Fibroblast of lung (primary cell): ENCODE measurements at places on chromosomes 1 and 21. TPM values are rescaled to one million over a fixed set of nuclear protein-coding genes. Genes with fewer than 3 reads are reported as not detected.

The TNFRSF8 gene
- total RNA-seq: 0.26 TPM in 1 of 2 replicates, not detected in the other

The IVL gene
- not detected in 2 replicates for total RNA-seq

DNA sequence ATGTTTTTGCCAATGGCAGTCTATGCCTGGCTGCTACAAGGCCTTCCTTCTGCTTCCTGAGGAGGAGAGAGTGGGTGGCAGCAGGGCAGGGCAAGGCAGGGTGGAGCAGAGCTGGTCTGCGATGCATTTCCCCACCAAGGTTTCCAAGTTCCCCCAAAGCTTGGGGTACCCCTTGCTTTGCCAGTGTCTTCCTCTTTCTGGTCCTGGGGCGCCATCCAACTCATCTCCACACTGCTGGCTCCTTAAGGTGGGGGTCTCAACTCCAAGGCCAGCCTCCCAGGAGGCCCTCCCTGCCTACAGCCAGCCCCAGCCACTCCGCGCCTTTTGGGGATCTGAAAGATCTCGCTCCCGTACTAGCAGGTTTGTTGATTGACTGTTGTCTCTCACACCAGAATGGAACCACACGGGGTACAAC is 3.9 kb upstream of the SKI start:
- no peak for DNase-seq

The SPATA21 gene
- total RNA-seq: not detected in 2 replicates

- peak; percentile 91 for DNase-seq
These were observed 30.0 kb downstream of the PRKACB start for GRCh38 chr1:84174051-84174556.

The PBX1 gene
- total RNA-seq: 39.8 and 46.7 TPM in 2 replicates

The NPPB gene
- total RNA-seq: not detected in 2 replicates

- DNase-seq: peak; percentile 87
These were observed 159.8 kb downstream of the TGFBR3 start for GRCh38 chr1:91725989-91726721.

DNA sequence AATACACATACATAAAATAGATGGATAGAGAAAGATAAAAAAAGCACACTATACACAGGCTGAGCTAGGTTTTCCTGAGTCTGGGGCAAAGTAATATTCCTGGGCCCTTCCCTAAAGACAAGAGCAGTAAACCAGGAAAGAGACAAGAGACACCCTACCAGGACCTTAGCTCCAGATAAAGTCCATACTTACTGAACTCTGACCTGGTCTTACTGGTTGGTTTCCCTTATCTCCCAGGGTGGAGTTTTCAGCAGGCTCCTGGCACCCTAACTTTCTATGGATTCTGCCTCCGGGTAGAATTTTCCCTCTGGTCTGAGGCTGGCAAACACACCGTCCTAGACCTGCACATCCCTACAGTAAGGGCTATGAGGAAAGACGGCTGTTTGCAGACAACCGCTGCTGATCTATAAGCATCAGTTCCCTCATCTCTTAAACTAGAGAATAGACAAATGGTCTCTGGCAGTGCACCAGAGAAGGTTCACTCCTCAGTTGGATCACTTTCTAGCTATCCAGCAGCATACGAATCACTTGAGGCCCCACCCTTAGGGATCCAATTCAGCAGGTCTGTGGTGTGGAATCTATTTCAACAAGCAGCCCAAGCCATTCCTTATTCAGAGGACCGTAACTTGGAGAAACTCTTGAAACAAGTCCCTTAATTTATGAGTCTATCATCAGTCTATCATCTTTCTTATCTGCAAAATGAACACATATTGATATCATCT is 52.0 kb downstream of the ARHGEF11 start:
- DNase-seq: no peak

- no peak for DNase-seq
These were observed 70.6 kb upstream of the GJB5 start for GRCh38 chr1:34684266-34684665.

The CHIA gene
- not detected in 2 replicates for total RNA-seq

GRCh38 chr1:81545734-81546133 is 255.0 kb upstream of the ADGRL2 start:
- DNase-seq: no peak

GRCh38 chr1:66777831-66778230 is 23.2 kb downstream of the INSL5 start:
- no peak for DNase-seq

DNA sequence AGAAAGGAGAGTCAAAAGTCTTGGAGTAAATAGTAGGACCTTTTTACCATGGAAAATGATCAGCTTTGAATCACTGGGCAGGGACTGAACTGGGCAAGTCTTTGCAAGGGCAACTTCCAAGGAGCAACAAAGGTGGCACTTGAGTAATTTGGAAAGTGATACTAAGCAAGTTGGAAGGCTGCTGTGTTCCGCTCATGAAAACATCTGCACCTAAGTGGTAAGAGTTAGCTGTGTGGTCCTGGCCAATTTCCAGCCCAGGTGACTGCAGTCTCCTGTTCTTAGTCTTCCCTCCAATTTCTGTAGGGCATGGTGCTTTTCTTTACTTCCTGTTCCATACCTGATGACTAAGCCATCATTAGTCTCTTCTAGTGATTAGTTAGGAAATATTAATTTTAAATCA is 35.5 kb upstream of the PRDM2 start:
- DNase-seq: no peak

The ELAVL4 gene
- total RNA-seq: not detected in 2 replicates

The CELA3A gene
- not detected in 2 replicates for total RNA-seq

GRCh38 chr1:221069986-221070385 is 190.7 kb downstream of the HLX start:
- DNase-seq: no peak
